ENCODE measurements at places on chromosomes 2 and 18.

- DNase-seq, result no peak
These were observed 25.0 kb upstream of the RAPGEF4 start for GRCh38 chr2:172710584-172711047.

DNA sequence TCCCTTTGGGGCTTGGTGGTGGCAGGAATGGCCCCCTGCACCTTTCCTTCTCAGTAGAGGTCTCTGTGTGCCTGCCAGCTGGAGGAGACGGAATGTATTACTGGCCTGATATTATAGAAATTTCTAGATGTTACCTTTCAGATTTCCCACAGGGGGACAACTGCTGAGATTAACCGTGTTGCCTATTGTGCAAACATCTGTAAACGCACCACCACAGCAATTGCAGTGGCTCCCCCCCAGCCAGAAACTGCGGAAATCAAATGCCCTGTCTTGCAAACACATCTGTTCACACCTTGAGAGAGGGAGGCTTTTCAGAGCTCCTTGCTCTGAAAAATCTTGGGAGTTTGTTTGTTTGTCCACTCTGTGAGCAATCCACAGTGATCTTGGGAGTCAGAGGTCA is 270.0 kb upstream of the RAB12 start:
- no peak for DNase-seq

- DNase-seq, result no peak
These were observed 247.6 kb upstream of the THSD7B start for GRCh38 chr2:136517716-136518115.

GRCh38 chr2:112161431-112162145 is 23.4 kb downstream of the FBLN7 start:
- no peak for DNase-seq

GRCh38 chr2:105496271-105496670 is 97.4 kb upstream of the FHL2 start:
- no peak for DNase-seq

- no peak for DNase-seq
These were observed 47.0 kb downstream of the MTCL1 start for GRCh38 chr18:8752329-8752728.

DNA sequence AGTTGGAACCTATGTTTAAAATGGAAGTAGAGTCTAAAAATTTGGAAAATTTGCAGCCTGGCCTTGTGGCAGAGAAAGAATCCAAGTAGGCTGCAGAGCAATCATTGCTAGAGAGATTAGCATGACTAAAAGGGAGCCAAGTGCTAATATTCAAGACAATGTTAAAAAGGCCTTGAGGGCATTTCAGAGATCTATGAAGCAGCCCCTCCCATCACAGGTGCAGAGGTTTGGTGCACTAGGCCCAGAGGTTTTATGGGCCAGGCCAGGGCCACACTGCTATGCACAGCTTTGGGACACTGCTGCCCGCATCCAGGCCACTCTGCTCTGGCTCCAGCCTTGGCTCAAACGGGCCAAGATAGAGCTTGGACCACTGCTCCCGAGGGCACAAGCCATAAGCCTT is 6.7 kb upstream of the IL1A start:
- DNase-seq, result no peak

GRCh38 chr2:219419331-219420197 is 1.4 kb downstream of the DES start:
- DNase-seq, result no peak

- DNase-seq, result no peak
These were observed 542.6 kb upstream of the KLHL29 start for GRCh38 chr2:22842205-22842869.

DNA sequence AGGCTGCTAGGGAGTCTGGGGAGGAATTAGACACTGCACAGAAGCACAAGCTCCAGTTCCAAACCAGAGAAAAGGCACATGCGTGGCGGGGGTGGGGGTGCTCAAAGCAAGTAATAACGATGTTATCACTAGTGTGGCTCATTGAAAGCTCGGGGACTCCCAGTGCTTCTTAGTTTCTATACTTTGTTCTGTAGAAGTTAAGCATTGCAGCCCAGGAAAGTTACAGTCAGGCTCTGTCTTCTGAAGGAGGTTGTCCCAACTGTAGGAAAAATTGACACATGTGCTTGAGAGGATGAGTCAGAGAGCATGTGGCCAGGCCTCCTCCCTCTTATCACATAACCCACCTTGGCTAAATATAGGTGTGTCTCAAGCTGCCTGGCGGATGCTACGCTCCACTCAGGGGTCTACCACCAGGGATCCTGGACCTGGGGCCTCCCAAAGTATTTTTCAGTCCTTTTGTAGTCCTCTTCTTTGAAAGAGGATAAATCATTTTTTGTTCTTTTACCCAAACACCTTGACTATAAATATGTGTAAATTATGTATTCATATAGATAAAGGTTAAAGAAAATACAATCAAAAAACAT is 3.8 kb downstream of the GALNT5 start:
- peak; percentile 63 for DNase-seq

DNA sequence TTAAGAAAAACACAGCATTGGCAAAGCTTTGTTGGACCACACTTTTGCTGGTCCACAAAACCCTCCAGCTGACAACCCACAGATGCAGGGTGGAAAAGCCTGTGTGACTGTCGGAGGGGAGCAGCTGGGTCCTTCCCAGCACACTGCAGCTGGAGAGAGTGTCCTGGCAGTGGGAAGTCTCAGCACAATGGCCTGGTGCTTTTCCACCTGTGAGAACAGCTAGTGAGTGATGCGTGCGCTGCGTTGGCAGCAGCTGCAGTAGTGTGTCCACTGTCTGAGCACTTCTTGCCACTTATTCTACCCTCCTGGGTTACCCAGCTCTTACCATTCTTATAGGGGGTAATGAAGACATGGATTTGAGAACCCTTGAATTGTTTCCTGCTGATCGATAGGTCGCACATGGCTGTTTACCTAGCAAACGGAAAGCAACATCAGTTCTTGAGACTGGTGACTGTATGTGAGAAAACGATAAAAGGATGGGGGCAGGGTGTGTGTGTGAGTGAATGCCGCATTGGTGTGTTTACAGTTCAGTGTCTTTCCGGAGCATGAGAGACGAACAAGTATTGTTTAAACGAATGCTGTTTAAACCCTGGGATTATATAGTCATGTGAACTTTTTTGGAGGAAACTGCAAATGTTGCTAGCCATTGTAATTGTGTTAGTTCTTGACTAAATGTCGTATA is 69.7 kb downstream of the LYPD6 start:
- no peak for DNase-seq

DNA sequence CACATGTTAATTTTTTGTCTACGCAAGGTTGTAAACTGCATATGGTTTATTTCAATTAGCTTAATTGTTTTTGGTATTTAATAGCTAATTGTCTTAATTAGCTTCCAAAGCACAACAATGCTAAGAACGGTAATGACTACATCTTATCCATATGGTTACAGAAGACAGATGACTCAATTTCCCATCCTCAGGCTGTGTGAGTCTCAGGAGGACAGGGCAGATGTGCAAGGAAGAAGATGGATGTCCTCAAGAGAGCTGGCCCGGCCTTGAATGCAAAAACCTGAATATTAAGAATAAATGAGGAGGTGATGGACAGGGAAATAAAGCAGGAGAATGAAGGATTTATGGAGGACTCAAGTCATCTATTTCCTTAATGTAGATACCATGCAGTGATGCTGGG is 31.4 kb downstream of the SLC4A3 start:
- no peak for DNase-seq

GRCh38 chr2:46690825-46691224 is 211.5 kb downstream of the TMEM247 start:
- no peak for DNase-seq

GRCh38 chr2:100924122-100924519 is 78.0 kb upstream of the RPL31 start:
- no peak for DNase-seq

- DNase-seq, result no peak
These were observed 229.1 kb downstream of the PHLPP1 start for GRCh38 chr18:62944454-62944853.

GRCh38 chr2:20806286-20806685 is 16.6 kb downstream of the LDAH start:
- DNase-seq, result no peak

DNA sequence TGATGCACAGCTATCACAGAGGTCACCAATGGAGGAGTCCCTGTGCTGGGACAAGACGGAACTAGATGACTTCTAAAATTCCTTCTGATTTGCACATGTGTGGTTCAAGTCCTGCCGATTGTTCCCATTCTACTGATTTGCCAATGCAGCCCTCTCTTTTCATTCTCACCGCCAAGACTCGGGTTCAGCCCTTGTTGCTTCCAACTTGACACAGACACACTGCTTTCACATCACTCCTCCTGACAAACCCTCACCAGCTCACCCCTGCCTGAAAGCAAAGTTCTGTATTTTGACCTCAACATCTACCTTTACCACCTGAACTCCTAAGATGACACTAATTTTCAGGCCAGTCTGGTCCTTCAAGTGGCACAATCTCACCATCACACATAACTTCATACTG is 25.5 kb downstream of the REEP1 start:
- no peak for DNase-seq

DNA sequence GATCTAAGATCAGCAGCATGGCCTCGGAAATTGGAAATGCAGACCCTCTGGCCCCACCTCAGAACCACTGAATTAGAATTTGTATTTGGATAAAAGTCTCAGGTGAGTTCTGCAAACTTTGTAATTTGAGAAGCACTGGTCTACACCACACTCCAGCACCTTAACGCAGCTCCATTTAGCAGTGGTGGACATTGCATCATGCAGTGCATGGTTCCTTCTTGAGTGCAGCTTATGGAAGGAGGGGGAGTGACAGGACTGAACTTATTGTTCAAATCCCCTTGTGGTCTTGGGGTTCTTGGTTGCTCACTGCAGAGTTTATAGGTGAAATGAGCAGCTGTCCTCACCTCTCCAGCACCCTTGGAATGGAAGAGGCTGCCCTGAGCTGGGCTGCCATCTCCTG is 17.4 kb upstream of the STEAP3 start:
- DNase-seq, result no peak

GRCh38 chr2:154620471-154620870 is 78.0 kb upstream of the KCNJ3 start:
- DNase-seq, result no peak

DNA sequence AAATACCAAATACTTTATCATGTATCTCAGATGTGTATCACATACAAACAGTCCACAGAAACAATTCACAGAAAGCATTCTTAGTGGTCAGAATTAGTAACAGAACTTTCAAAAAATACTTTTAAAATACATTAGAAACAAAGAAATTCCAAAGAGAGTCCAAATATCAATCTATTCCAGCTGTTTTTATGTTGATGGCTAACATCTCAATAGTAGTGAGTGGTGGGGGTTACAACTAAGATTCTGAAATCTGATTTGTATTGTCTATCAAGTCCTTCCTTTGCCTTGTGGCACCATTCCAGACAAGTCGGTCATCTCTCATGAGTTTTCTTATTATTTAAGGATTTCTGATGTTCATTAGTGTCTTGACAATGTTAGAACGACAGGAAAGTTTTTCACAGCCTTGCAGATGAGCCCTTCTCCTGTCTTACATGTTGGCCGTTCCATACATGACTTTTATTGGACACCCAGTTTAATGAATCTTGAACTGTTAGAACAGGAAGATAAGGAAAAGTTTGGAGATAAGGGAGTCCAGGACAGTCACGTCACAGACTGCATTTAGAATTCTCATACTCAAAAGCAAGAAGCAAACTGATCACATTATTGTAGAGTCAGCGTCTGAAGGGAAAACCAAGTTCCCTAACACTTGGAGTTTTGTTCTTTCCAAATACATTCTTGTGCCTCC is 410.3 kb downstream of the PID1 start:
- no peak for DNase-seq

DNA sequence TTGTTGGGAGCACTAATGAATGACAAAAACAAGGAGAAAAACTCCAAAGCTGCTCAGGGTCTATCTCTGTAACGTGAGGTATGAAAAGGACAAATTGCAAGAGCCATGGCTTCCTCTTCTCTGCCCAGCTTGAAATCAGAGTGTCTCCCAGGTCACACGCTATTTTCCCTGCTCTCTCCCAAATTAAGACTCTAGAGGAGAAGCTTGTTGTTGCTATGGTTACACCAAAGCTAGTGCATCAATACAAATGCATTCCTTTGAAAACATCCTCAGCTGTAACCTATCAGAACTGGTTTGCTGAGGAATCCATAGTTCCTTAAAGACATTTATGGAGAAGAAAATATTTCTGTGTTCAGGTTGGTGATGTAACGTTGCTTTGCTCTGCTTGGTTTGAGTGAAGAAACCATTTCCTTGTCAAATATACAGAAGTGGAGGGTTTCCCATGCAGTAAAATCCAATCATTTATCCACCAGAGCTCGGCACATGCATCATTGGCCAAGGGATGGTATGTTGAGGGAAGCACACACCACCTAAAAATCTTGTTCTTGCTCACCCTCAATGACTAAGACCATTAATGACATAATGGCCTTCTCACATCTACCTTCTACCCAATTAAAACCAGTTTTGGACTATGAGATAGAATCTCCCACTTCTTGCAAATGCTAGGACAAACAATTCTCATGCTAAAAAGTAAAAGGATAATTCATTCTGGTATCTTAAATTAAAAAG is 2135.6 kb upstream of the CELF4 start:
- DNase-seq, result no peak

DNA sequence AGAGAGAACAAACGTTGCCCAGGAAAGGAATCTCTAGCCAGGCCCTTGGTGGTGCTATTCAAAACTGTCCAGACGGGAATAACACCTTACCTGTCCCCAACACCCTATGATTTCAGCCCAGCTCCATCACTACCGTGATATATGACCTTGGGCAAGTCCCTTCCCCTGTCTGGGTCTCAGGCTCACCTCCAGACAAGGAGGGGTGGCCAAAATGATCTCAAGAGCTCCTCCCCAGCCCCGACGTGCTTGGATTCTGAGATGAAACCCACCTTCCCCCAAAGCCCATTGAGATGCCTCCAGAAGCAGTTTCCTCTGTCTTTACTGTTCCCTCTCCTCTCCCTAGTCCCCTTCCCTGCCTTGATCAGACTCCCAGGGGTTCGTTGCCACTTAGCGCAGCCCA is 1.5 kb downstream of the KCNK3 start:
- DNase-seq, result no peak

- peak; percentile 66 for DNase-seq
These were observed 133.1 kb downstream of the NFATC1 start for GRCh38 chr18:79528846-79529245.

GRCh38 chr2:231795525-231796327 is 9.5 kb downstream of the COPS7B start:
- no peak for DNase-seq

- DNase-seq, result no peak
These were observed 7.2 kb upstream of the KIAA2012 start for GRCh38 chr2:202065876-202066275.

GRCh38 chr2:128833664-128834027 is 515.0 kb upstream of the HS6ST1 start:
- no peak for DNase-seq
